ENCODE measurements at places on chromosomes 1 and 21.

- DNase-seq: no peak
These were observed 8.6 kb upstream of the ACTN2 start for GRCh38 chr1:236677641-236678235.

DNA sequence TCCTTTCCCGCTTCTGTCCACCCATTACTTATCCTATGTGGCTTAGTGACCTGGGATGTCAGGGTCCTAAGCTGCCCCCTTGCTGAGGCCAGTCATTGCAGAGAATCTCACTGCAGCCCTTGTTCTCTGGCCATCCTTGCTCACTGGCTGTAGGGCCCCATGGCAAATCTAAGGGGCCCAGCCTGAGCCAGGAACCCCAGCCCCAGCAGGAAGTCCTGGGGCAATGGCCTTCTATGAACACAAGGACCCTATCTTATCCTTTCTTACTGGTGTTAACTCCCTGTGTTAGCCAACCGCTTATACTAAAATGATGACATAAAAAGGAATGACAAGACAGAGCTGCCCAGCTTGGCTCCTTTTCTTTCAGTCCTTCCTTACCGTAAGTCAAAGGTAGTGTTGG, 29.9 kb downstream of the DHCR24 start:
- DNase-seq: no peak

DNA sequence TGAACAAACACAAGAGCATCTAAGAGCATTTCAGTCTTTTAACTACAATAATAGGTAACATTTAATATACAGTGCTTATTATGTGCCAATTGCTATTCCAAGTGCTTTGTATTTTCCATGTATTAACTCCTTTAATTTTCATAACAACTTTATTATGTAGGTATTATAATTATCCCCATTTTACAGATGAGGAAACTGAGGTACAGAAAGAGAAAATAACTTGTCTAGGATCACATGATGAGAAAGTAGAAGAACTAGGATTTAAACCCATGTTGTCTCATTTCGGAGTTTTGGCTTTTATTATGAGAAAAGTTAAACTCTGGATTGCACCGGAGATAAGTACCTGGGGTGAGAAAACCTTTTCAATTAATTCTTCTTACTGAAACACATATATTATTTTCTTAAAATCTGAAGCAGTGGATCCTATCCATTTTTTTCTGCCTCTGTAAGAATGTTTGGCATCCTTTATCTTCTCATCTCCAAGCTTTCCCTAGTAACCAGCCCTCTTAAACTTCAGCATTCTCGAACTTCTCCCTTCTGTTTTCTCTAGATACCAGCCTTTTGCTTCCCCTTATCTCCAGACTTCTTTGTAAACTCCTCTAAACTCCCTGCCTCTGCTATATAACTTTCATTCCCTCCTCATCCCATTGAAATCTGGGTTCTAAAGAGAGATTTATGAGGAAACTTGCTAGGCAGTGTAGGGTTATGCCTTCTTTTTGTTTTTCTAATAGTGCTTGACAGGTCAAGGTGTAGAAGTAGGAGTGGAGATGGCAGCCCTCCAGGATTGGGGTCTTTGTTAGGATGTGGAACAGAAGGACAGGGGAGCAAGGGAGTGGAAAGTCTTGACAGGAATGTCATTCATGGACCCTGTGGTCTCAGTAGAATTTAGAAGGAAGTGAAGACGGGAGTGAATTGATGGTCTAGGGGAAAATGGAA, 28.3 kb downstream of the POU2F1 start:
- no peak for DNase-seq

- no peak for DNase-seq
These were observed 11.0 kb downstream of the RWDD3 start for GRCh38 chr1:95245029-95245428.

GRCh38 chr1:207691841-207692240, 46.9 kb downstream of the CR1L start:
- no peak for DNase-seq

DNA sequence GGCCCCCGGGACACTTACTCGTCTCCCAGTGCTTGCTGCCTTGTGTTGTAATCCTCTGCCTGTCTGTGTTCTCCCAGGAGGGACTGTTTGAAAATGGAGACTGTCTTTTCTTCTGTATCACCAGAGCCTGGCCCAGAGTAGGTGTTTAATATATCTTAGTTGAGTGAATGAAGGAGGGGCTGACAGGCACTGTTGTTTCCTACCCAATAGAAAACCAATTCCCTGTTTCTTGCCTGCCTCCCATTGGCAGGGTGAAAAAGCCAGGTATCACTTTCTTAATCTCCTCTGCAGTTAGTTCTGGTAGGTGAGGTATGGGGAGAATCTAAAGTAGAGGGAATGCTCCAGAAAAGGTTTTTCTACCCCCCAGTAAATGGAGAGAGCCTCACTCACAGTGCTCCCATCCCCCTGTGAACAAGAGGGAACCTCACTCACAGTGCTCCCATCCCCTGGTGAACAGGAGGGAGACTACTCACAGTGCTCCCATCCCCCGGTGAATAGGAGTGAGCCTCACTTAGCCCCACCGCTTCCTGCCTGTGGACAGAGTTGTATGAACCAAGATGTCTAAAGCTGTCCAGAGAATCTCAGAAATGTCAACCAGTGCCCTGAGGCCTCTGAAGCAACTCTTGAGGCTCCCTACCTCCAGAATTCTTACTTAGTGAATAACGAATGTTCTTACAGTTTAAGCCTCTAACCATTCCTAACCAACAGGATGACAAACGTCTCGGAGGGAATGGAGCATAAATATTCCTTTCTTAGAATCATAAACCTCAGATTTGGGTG, at the start of gene GJA5:
GJA5 (minus strand) TSS at position 122 of the 780 bp plus-strand sequence. CDS start 1,364 bp downstream, outside the sequence.
- no peak for DNase-seq

DNA sequence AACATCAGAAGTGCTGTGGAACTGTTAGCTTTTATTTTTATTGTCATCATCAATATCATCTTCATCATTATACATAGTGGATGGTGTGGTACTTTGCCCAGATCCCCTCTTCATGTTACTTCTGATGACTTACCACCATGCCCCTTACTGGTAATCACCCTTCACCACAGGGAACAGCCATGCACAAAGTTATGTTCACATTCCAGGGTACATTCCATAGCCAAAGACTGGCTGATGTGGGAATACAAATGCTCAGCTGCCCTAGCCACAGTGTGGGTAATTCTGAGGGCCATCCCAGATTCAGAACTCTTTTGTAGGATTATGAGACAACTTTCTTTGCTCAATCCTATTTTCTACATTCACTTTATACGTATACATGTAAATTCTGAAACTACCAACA, 691.3 kb upstream of the CXADR start:
- no peak for DNase-seq

GRCh38 chr1:204873714-204874113, 3.1 kb downstream of the NFASC start:
- DNase-seq: no peak

- no peak for DNase-seq
These were observed 4.3 kb upstream of the LHX9 start for GRCh38 chr1:197912739-197913494.

DNA sequence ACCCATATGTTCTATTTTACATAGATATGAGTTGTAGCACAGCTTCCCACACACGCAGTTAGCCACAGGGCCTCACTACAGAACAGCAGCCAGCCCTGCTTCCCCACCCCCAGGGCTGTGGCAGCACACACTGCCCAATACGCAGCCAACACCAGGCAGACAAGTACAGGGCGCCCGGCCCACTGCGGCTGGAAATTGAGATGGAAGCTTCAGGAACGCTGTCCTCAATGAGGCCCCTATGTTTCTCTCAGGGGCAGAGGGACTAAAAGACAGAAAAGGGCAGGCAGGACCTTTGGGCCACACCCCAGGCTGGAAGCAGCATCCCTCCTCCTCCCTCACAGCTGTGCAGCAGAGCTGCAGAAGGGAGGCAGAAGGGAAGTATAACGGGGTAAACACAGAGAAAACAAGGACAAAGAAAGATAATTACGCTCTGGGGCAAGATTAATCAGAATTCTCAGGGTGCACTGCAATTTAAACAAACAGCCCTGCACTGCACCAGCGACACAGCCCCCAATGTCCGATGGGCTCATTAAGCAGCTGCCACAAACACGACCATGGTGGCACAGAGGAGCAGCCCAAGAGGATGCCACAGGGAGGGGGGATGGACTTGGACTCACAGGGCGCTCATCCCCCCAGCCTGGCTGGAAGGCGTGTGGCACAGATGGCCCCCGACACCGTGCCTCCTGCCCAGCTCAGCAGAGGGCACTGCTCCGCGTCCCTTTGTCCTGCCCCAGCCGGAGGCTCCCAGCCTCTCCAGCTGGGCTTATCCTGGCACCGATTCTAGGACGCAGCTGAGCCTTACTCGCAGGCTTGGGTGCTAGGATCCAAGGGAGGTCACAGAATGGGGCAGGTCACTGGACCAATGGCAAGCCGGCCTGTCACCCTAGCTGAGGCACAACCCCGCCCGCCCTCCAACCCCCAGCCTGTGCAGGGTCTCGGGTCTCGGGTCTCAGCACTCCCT, 14.2 kb downstream of the WDR4 start:
- no peak for DNase-seq

DNA sequence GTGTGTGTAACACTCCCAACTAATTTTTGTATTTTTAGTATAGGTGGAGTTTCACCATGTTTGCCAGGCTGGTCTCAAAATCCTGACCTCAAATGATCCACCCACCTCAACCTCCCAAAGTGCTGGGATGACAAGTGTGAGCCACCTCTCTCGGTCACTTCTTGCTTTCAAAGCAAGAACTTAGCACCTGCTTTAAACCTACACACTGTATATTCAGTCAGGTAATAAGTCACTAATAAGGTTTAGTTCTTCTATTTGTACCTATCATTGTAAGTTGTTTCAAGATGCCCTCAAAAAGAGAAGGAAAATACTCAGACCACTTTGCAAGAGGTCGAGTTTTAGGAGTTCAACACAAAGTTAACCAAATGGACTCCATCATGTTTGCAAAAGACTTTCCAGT, 431.3 kb downstream of the MRPL39 start:
- no peak for DNase-seq

GRCh38 chr1:66431999-66432398, 102.0 kb upstream of the SGIP1 start:
- DNase-seq: no peak

GRCh38 chr1:22326931-22327330, 124.7 kb upstream of the ZBTB40 start:
- DNase-seq: no peak

DNA sequence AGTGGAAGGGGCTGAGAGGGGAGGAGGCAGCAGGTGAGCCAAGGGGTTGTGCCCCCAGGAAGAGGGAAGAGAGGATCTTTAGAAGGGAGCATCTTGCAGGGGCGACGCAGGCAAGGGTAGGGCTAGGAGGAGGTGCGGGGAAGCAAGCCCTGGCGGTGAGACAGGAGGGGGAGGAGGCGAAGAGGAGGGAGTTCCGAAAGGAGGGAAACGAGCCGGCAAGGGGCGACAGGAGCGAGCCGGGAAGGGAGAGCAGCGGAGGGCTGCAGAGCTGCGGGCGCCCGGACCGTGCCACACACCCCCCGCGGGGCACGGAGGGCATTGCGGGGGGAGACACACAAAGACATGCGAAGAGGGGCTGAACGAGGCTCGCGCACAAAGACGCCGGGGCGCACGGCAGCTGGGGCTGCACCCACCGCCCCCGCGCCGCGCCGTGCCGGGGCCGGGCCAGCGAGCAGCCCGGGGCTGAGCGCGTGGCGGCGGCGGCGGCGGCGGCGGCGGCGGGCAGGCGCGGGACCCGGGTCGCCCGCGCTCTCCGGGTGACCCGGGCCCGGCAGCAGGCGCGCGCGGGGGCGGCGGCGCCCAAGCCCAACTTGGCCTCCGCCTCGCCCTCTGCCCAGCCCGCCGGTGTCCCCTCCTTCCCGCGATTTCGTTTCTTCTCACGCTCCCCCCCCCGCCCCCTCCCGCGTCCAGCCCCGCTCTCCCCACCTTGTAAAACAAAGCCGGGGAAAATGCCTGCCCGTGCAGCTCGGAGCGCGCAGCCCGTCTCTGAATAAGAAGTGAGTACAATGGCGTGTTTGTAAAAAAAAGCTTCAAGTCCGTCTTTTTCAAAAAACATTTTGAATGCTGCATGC, at the start of gene KCNK2:
KCNK2 (plus strand) TSS at position 206 of the 851 bp plus-strand sequence. CDS start 649 bp downstream, outside the sequence.
- DNase-seq: no peak

DNA sequence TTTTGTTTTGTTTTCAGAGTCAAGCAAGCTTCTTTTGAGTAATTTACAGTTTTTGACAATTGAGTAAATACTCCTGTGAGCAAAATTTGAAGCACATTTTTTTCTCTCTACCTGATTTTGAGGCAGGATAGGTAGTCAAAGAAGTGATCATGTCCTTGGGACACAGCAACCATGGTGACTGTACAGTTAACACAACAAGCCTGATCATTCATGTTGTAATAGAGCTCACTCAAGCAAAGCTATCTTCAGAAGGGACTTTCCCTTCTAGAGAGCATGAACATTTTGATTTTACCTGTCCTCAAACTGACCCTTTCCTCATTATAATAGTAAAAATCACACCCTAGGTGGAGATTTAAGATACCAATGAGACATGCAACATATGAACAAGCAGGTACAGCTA, 126.5 kb upstream of the KCNK1 start:
- DNase-seq: no peak

- DNase-seq: no peak
These were observed 6.9 kb upstream of the TMEM269 start for GRCh38 chr1:42777852-42778251.

DNA sequence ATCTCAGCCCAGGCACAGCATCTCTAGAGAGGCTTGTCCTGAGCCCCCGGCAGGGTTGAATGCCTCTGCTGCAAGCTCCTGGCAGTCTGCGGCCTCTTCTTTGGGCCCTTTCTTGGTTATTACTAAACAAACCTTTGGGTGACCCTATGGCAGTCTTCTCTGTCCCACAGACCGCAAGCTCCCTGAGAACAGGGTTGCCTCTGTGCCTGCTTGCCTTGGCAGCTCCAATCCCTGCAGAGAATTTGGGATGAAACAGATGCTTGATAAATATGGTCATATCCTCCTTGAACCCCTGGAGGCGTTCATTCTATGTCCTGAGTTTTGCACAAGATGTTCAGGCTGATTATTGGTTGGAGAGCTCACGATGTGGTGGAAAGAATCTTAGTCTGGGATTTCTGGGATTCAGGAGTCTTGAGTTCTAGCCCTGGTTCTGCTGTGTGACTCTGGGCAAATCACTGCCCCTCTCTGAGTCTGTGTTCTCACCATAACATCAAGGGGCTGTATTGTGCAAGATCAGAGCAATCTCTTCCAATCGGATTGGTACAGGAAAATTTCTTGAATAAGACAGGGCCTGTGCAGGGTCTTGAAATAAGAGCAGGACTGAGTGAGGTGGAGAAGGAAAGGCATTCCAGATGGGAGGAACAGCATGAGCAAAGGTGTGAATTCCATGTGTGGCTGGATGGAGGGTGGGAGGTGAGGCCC, 49.6 kb downstream of the EDN2 start:
- DNase-seq: no peak

- DNase-seq: no peak
These were observed 304.9 kb upstream of the USP24 start for GRCh38 chr1:55519937-55520683.

- DNase-seq: no peak
These were observed 40.3 kb upstream of the THEM4 start for GRCh38 chr1:151949371-151950193.

- DNase-seq: no peak
These were observed 13.5 kb upstream of the TNFRSF8 start for GRCh38 chr1:12049616-12050015.

DNA sequence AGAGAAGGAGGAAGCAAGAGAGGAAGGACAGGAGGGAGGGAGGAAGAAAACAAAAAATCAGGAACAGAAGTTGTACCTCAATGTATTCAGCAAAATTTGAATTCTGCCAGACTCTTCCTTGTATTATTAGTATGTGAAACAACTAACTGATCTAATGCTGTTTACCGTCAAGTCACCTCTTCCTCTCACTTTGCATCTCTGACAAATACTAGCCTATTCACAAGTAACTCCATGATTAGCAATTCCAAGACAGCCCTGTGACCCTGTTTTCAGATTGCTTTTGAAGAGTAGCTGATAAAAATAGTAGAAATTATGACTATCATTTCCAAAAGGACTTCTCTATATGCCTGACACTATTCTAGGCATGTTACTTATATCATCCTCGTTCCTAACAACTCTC, 445.4 kb downstream of the NEGR1 start:
- DNase-seq: no peak

Data from right renal pelvis (tissue), 4 donors.